ENCODE measurements at places on chromosomes 6 and 20. TPM values are rescaled to one million over a fixed set of nuclear protein-coding genes. Genes with fewer than 3 reads are reported as not detected.

The SLC32A1 gene
- total RNA-seq = not detected

The HDGFL1 gene
- total RNA-seq = not detected

The NOX3 gene
- total RNA-seq = not detected

The LRP11 gene
- 12.0 TPM for total RNA-seq

The NTSR1 gene
- not detected for total RNA-seq

The BPIFB4 gene
- total RNA-seq = not detected

The THBD gene
- 7.2 TPM for total RNA-seq

The CENPQ gene
- total RNA-seq = 1.8 TPM

The SPATS1 gene
- not detected for total RNA-seq

The ECT2L gene
- not detected for total RNA-seq

The POM121L2 gene
- total RNA-seq = not detected

The DNAAF9 gene
- total RNA-seq = 13.4 TPM

The ME1 gene
- 2.7 TPM for total RNA-seq

The ELOVL4 gene
- 0.60 TPM for total RNA-seq

The RTN4IP1 gene
- total RNA-seq = 2.8 TPM

The BCL2L1 gene
- total RNA-seq = 28.8 TPM

The PDE7B gene
- total RNA-seq = 4.5 TPM

The TOMM6 gene
- total RNA-seq = 33.9 TPM

Data from dermis lymphatic vessel endothelial cell (primary cell).